ENCODE measurements at places on chromosomes 7 and 10.

GRCh38 chr10:12707461-12708185 lies 293.9 kb downstream of the CCDC3 start:
- no peak for DNase-seq

DNA sequence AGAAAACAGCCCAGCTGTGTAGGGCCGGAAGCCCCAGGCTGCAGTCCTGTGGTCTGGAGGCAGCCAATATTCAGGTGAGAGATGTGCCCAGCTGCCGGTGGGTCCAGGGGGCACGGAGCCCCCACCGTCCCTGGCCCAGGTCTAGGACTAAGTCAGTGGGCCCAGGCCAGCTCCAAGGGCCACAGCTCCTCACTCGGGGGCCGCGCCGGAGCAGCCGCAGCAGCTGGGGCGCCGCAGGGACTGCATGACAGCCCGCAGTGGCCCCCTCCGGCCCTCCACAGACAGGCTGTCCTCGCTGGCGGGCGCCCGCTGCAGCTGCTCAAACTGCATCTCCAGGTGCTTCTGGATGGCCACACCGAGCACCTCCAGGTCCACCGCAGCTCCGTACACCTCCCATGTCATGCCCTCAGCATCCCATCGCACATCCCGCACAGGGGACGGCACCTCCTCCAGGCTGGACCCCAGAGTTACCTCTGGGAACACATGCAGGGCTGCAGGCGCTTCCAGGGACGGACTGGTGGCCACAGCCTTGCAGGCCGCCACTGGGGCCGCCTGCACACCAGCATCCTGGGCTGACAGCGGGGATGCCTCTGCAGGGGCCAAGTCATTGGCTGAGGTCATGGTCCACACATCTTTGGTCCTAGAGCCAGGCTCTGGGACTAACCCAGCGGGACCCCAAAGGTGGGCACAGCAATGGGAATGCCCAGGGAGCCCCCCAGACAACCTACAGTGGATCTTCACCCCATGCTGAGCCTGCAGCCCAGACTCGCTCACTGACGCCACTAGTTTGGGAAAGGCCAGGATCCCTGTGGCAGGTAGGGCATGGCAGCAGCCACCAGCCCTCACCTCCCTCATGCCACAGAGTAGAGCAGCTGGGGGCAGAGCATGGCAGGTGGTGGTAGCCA lies 7.0 kb downstream of the GPRIN2 start:
- no peak for DNase-seq

DNA sequence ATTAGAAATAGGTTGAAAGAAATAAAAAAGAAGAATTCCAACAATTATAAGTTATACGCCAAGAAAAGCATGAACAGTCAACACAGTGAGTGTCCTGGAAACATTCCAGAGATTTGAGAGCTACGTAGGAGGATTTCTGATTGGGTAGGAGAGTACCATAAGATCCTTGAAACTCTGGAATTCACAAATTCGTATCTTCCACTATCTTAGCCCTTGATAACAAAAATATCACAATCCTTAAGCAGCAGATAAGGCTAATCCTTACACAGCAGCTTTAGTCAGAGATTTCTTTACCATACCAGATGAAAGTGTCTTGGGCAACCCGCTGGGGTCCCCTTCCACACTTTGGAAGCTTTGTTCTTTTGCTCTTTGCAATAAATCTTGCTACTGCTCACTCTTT lies 8.2 kb downstream of the TPK1 start:
- no peak for DNase-seq

DNA sequence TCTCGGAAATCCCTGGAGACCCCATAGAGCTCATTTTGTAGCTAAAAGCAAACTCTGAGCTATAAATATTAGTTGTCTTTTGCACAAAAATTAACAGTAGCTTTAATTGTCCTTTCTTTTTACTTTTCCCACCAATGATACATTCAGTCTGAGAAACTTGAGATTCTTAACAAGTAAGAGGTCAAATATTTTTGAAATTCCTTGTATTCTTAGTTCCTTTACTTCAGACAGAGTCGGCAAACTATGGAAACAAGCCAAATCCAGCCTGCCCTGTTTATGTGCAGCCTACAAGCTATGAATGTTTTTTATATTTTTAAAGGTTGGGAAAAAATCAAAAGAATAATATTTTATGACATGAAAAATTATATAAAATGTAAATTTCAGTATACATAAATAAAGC lies 146.6 kb downstream of the CTNNA3 start:
- no peak for DNase-seq

DNA sequence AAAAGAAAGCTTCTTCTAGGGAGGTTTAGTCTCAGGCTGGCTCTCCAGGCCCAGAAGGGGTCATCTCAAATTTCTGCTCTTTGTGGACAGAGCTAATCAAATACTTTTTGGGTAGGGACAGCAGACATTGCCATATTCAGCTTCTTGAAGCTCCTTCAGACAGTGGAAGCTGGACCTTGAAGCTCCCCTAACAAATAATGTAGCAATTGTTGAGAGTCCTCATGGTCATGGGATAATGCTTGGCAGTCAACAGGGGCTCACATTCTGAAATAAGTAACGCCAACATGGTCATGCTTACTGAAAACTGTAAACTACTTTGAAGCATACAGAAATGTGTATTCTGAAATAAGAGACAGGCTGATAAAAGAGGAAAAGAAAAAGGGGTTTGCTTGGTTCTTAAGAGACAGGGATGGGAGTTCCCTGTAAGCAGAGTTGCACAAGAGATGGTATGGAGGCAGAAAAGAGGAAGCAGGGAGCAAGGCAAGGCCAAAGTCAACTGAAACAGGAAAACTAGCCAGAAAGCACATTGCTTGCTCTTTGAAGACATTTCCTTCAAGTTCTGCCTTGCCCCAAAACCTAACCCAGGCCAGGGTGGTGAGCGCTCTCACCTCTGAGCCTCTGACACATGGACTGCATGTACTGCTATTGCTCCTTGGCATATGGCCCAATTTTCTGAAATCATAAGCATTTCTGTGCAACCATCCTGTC lies 53.1 kb upstream of the KMT2E start:
- DNase-seq = no peak

Data from GM18507 (cell line).